ENCODE measurements at places on chromosomes 2 and 18. TPM values are rescaled to one million over a fixed set of nuclear protein-coding genes. Genes with fewer than 3 reads are reported as not detected.

C2orf66 gene
- total RNA-seq, result 0.38 TPM

DNA sequence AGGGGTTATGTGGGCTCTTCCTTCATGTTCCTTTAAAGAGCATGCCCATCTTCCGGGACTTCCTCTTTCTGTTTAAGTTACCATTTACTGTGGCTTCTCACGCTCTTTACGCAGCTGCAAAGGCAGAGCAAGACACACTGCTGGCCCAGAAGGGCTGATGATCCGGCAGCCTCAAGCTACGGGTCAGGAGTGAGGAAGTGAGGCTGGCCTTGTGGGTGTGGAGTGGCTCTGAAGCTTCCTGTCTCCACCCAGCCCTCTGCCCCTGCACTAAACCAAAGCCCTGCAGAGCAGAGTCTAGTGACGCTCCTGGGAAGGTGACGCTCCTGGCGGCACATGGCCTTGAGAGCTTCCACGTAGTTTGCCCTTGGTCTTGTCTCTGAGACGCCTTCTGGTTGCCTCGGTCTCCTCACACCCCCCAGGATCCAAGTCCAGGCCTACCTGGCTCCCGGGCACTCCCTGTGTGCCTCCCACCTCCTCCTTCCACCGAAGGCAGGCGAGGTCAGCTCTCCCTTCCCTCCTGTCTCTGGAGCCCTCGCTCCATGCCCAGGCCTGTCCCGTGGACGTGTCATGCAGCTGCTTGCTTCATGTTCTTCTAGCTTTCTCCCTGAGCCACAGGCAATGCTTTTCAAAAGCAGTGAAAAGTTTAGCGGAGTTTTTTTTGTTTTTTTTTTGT is 50.3 kb downstream of the ARL4C start:
- peaks cover 29% of the 10 kb centered on the region for H3K4me1 ChIP-seq
- no peaks in the 10 kb centered on the region for H3K36me3 ChIP-seq
- H3K4me3 ChIP-seq, result no peak overlapping the region
- no peak overlapping the region for H3K27ac ChIP-seq

- H3K4me3 ChIP-seq, result no peak overlapping the region
- H3K27ac ChIP-seq, result no peak overlapping the region
- peaks cover 16% of the 10 kb centered on the region for H3K4me1 ChIP-seq
Observed at GRCh38 chr2:111172666-111173065, 52.0 kb downstream of the BCL2L11 start.

- H3K27me3 ChIP-seq, result no peaks in the 10 kb centered on the region
- no peak overlapping the region for H3K27ac ChIP-seq
- no peak for DNase-seq
Observed at GRCh38 chr2:233468047-233468740, 98.4 kb downstream of the USP40 start.
